ENCODE measurements at places on chromosomes 3 and 15.

GRCh38 chr3:159273608-159274007 is 471.8 kb downstream of the MFSD1 start:
- no peak for DNase-seq

- no peak for DNase-seq
Observed at GRCh38 chr3:155441506-155441905, 148.0 kb upstream of the STRIT1 start.

DNA sequence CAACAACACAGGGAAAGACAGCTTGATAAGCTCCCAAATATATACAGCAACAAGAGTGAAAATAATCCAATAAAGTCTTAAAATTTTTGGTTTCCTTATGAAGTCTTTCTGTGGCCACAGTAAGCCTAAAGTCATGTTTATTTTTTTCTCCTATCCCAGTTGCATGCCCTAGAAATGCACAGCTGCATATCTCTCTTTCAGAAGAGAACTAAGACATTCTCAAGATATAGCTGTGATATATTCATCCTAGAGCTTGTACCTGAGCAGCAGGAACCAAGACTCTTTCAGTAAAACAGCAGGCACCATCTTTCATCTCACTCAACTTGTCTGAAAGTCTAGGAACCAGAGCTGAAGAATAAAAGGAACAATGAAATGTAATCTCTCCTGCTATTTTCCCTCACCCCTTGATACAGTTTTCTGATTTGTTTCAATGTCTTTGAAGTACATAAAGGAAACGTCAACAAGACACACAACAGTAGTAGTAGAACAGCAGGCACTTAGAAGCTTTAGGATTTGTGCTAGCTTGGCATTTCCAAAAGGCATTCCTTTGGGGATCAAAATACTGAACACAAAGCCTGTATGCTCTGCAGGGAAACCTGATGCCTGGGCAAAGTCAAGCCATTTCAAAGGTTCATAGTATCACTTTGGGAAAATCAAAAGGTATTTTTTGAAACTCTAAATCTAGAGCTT is 536.8 kb downstream of the PYDC2 start:
- DNase-seq: no peak

- no peak for DNase-seq
Observed at GRCh38 chr3:36175113-36175812, 205.0 kb upstream of the STAC start.

GRCh38 chr3:47444103-47444502 is 31.6 kb downstream of the SCAP start:
- no peak for DNase-seq

DNA sequence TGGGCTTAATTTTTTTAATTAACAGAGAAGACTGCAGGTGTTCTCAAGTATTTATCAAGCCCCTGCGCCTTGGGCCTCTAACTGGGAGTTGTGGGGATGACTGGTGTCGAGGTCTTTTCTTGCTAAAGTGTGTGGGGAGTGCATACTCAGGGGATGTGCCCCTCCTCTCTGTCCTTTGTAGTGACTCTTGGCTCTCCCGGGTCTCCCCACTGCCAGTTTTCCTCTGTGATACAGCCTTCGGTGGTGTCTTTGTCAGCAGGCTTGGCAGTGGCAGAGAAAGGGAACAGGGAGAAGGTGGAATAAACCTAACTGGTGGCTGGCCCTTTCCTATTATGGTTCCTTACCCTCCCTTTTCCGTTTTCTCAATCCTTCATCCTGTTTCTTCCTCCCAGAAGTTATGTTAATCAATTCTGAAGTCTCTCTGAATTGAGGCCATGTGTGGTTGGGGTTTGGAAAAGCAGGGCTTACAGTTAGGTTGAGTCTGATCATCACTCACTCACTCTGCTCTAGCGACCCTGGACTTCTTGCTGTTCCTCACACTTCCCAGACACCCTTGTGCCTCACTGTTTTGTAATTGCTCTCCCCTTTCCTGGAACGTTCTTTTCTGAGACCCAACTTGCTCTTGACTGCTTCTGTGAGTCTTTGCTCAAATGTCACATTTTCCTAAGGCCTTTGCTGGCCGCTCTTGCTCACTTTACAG is 158.1 kb downstream of the PTPRG start:
- DNase-seq: no peak

DNA sequence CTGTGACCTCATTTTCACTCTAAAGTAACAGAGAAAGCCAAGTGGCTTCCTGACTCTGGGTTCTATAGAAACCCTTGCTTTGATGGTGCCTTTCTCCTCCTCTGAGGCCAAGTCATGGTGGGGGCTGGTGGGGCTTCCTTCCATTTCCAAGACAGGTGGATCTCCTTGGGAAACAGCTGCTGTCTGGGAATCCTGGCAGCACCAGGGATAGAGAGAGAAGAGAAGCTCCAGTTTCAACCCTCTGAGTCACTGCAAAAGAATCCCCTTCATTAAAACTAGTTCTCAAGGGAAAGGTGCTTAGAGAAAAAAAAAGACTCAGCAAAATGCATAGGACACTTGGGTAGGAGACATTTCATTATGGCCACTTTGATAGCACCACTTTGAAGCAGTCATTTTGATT is 614.4 kb downstream of the FHIT start:
- no peak for DNase-seq

Measured in stimulated activated CD8-positive, alpha-beta memory T cell treated with anti-CD3 and anti-CD28 coated beads, Interleukin-2, amount 100 ng/mL, for 48 hours (primary cell).